ENCODE measurements at places on chromosomes 13 and 19. TPM values are rescaled to one million over a fixed set of nuclear protein-coding genes. Genes with fewer than 3 reads are reported as not detected.
A peak's percentile ranks its signal among the peaks of the same experiment; 100 is the strongest.

PDX1 gene
- not detected for total RNA-seq

ZNF45 gene
- total RNA-seq: 16.3 TPM

SHC2 gene
- total RNA-seq: 31.6 TPM

DNA sequence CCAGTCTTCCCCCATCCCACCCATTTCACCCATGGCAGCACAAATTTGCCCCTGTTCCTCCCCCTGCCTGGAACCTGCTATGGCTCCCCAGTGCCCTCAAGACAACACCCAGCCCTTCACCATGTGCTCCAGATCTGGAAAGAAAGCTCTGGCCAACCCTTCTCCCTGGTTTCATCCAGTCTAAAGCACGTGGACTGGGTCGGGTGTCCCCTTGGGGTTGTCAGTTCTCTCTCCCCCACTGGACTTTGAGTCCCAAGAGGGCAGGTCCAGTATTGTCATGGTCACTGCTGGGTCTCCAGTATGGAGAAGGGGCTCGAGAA is 19.6 kb upstream of the PNMA8B start:
- DNase-seq: no peak

- DNase-seq: no peak
Observed at GRCh38 chr13:67696775-67697174, 466.6 kb upstream of the PCDH9 start.

F10 gene
- total RNA-seq: 14.2 TPM

GRCh38 chr19:36059180-36059910 is 4.6 kb downstream of the WDR62 start:
- DNase-seq: no peak

DNA sequence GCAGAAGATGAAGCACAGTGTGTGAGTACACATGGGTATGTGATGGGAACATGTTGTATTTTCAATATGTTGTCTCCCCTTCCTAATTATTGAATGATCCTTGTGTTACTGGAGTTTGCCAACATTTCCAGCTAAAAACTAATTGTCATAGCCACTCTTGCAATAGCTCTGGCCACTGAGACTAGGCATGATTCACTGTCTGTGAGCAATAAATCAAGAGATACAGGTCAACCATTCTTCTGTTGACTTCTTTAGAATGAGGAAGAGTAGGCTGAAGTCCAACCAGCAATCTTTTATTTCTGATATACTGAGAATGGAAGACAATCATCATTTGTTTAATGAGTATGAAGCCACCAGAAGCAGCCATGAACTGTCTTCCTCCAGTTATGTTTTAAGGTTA is 413.9 kb downstream of the SLITRK5 start:
- DNase-seq: no peak

DNA sequence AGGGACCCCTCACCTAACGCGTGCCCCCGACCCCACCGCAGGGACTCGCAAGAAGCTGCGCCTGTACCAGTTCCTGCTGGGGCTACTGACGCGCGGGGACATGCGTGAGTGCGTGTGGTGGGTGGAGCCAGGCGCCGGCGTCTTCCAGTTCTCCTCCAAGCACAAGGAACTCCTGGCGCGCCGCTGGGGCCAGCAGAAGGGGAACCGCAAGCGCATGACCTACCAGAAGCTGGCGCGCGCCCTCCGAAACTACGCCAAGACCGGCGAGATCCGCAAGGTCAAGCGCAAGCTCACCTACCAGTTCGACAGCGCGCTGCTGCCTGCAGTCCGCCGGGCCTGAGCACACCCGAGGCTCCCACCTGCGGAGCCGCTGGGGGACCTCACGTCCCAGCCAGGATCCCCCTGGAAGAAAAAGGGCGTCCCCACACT is 4.7 kb upstream of the MYBPC2 start:
- DNase-seq: peak; percentile 91

DNA sequence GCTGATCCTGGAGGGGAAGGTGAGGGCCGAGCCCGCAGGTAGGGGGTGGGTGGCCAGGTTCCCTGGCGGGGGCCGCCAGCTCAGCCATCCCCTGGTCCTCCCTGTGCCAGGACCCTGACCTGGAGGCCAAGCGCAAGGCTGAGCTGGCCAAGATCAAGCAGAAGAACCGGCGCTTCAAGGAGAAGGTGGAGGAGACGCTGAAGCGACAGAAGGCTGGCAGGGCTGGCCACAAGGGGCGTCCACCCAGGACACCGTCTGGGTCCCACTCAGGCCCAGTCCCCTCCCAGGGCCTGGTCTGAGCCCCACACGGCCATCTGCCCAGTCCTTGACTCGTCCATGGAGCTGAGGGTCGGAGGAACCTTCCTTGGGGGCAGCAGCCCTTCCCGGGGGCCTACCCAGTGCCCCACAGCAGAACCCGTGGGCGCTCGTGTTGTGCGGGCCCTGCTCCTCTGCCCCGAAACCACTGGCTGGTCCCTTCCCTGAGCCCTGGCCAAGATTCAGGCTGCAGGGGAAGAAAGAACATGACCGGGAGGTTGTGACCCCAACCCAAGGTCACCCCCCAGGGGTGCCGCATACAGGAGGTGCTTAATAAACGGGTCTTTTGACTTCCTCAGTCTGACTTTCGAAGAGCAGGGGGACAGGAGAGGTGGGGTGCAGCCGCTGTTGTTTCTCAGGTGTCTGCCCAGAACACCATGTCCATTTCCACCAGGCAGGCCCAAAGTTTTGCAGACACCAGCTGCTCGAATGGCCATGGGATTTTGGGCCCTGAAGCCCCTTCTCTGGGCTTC is 8.7 kb downstream of the DDX49 start:
- no peak for DNase-seq

DNA sequence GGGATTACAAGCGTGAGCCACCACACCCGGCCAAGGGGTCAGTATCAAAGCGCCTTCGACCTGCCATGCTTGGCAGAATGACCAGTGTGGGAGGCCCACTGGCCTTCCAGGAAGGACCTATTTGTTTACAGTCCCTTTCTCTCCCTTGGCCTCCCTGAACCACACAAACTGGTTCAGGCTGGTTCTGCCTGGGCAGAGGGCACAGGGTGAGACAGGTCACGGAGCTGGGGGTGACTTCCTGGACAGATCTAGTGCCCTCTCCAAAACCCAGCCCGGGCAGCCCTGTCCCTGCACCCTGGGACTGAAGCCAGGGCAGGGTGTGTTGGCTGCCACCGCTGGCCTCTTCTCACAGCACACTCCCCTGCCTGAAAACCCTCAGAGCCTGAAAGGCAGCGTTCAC is 11.3 kb downstream of the PLEKHF1 start:
- DNase-seq: peak; percentile 49

DNA sequence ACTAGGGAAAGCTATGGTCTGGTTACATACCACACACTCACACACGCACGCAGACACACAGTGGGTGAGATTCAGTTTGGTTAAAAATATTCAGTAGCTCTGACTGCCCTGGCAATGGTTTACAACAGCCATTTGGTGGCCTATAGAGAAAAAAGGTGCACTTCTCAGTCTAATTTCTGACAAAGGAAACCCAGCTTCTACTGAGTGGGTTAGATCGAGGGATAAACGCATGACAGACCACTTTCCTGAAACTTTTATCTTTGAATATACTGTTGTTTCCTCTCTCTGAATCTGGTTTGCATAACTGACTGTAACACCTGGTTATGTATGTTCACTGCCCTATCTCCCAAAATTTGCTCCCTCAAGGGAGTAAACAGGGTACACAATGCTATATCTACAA is 2.5 kb downstream of the LIG4 start:
- no peak for DNase-seq

Data from sciatic nerve (tissue), 2 donors.